ENCODE measurements at places on chromosomes 12 and 14. TPM values are rescaled to one million over a fixed set of nuclear protein-coding genes. Genes with fewer than 3 reads are reported as not detected.

Gene ETV6
- total RNA-seq, result 1.9 TPM

Gene SLC17A8
- 0.16 TPM for total RNA-seq

Gene GRIN2B
- total RNA-seq, result under 0.01 TPM

Gene DNM1L
- 54.9 TPM for total RNA-seq

Gene CMA1
- total RNA-seq, result not detected

Gene AMN
- under 0.01 TPM for total RNA-seq

Gene CLEC2A
- not detected for total RNA-seq

Gene TROAP
- total RNA-seq, result 4.7 TPM

Gene PAPOLA
- total RNA-seq, result 46.9 TPM

Gene TMEM132C
- total RNA-seq, result not detected

Gene ZBTB39
- 2.7 TPM for total RNA-seq

Gene CACNB3
- 43.2 TPM for total RNA-seq

Gene KRT1
- total RNA-seq, result not detected

Gene TSHR
- total RNA-seq, result not detected

Gene IFNG
- total RNA-seq, result not detected

Gene KRT82
- not detected for total RNA-seq

Gene WIF1
- total RNA-seq, result 0.26 TPM

Gene SYNDIG1L
- under 0.01 TPM for total RNA-seq

Gene KRT75
- not detected for total RNA-seq

Gene PTPN6
- total RNA-seq, result 0.09 TPM

Gene DTX3
- total RNA-seq, result 16.2 TPM

Gene CCDC88C
- total RNA-seq, result under 0.01 TPM

Gene RPS6KA5
- 3.4 TPM for total RNA-seq

Gene GALNT8
- total RNA-seq, result 0.17 TPM

Gene FAM90A1
- total RNA-seq, result not detected

Gene SLC25A47
- total RNA-seq, result not detected

Gene NRXN3
- 0.09 TPM for total RNA-seq

Gene RNASE3
- 0.16 TPM for total RNA-seq

Gene IAPP
- not detected for total RNA-seq

Gene NELL2
- not detected for total RNA-seq

Gene KIF5A
- total RNA-seq, result 0.60 TPM
